Stimulated activated memory B cell treated with anti-CD40 and anti-IgM and Interleukin-4, amounts not matched to agents 10 μg/mL and 1 μg/mL and 100 μg/mL, for 72 hours (primary cell): ENCODE measurements at places on chromosomes 3 and 15.

GRCh38 chr3:128464702-128465101 lies 2.0 kb downstream of the DNAJB8 start:
- no peak for ATAC-seq

DNA sequence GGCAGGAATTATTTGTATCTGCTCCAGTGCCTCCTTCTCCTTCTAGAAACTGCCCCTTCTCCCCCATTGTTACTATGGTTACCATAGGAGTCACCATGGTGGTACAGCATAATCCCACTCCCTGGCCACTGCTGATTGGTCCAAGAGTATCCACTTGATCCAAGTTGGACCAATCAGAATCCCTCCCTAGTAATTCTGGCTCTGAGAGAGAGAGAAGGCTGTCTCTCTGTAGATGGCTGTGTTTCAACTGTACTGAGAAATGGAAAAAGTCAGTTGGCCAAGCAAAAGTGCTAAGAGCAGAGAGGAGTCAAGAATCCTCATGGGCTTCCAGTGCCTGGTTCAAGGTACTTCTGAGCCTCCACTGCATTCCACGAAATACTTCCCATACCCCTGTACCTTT lies 120.6 kb upstream of the SPATA12 start:
- ATAC-seq, result no peak

GRCh38 chr3:197031315-197032285 lies 2.0 kb upstream of the MELTF start:
- ATAC-seq, result peak; percentile 29

DNA sequence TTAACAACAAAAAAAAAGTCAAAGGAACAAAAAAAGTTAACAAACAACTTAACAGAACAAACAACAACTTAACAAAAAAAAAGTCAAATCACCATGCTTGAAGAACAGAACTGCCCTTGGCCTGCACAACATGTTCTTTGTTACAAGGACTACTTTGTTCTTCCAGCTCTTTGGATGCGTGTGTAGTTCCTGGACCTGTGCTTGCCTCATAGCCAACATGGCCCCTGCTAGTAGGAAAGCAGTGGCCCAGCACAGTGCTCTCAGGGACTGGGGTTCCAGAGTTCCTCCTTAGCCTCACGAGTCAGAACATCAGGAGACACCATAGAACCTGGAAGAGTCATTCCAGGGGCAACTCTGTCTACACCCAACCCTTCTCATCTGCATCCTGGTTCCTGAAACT lies 10.9 kb upstream of the STRIT1 start:
- no peak for ATAC-seq

- peak; percentile 61 for ATAC-seq
Observed at GRCh38 chr3:189270248-189270832, 98.6 kb downstream of the TPRG1 start.

- ATAC-seq, result no peak
Observed at GRCh38 chr3:11558411-11558903, 85.3 kb downstream of the VGLL4 start.

- no peak for ATAC-seq
Observed at GRCh38 chr3:178381971-178382448, 154.2 kb upstream of the KCNMB2 start.

DNA sequence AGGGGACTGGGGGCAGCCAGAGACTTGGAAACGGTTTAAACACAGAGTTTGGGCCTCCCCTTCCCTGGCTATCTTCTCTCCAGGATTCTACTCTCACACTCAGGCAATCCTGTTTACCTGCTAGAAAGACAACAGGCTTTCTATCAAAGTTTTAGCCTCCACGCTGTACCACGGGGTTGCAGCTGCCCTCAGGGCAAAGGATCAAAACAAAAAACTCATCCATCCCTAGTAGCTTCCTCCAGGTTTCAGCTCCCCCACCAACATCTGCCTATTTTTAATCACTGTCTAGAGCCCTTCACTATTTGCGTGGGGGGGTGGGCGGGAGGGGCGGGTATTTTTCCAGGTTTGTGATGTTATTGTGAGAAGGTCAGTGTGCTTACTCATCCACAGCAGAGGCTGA lies 286.8 kb upstream of the TRIM42 start:
- no peak for ATAC-seq

DNA sequence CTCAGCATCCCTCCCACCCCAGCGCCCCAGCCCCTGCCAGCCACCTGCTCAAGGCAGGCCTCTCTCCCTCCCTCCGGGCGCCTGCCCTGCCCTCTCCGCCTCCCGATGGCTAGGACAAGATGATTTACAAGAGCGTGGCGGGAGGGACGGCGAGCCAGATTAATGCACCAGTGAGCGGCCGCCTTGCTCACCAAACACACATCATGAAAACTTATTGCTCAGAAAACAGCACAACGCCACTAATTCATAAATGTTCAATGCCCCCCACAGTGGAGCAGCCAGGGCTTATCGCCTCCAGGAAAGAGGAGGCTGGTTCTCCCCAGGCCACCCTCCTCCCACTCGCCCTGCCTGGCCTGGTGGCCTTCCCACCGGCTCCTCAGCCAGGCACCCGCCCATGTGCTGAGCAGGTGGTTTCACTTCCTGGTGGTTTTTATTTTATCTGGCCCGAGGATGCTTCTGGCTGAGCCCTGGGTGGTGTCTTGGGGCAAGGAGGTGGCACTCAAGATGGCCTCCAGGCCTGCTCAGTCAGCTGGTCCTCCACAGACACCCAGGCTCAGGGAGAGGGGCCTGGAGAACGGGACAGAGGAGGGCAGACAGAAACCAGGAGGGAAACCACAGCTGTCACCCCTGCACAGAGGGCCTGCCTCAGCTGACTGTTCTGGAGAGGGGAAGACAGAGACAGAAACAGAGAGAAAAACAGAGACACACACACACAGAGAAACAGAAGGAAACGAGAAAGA lies 284.9 kb downstream of the UACA start:
- ATAC-seq, result peak; percentile 67

GRCh38 chr3:70360979-70361760 lies 48.7 kb upstream of the MDFIC2 start:
- ATAC-seq, result peak; percentile 39

- no peak for ATAC-seq
Observed at GRCh38 chr3:54053211-54053610, 69.1 kb upstream of the CACNA2D3 start.

- no peak for ATAC-seq
Observed at GRCh38 chr15:67013696-67014095, 51.7 kb upstream of the SMAD3 start.

- no peak for ATAC-seq
Observed at GRCh38 chr3:46386205-46386604, 15.5 kb downstream of the CCR5 start.

- no peak for ATAC-seq
Observed at GRCh38 chr3:42129014-42129953, 38.1 kb downstream of the TRAK1 start.

GRCh38 chr3:16066975-16067374 lies 107.5 kb upstream of the GALNT15 start:
- no peak for ATAC-seq

DNA sequence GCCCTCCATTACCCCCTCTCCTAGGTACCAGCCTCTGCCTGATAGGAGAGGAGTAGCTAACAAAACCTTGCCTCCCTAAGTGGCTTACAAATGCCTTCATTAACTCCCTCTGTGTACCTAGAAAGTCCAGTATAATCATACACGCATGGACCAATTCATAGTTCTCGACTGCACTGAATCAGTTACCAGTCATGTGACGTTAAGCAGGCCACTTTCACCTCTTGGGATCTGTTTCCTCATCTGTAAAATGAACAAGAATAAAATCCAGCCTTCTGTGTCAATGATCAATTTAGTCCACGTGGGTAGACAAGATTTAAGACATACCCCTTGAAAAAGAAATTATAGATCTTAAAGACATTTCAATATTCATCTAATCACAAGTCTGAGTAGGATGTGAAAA lies 72.2 kb downstream of the TRIM69 start:
- no peak for ATAC-seq

- ATAC-seq, result no peak
Observed at GRCh38 chr15:85412066-85412465, 31.7 kb downstream of the AKAP13 start.

DNA sequence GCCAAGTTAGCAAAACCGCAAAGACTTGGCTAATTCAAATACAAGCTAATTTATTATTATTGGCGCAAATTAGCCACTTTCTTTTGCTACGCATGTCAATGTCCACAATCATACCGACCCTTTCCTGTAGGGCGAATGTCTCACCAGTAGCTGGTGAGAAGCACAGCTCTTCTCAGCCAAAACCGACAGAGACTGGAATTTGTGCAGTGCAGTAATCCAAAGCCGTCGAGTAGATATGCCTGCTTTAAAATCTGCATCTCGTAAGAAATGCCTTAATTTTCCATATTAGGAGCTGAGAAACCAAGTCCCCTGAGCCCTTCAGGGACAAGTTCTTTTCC lies 614 bp upstream of the MINDY2 start:
- peak; percentile 56 for ATAC-seq

GRCh38 chr3:71104121-71104541 lies 479.4 kb downstream of the FOXP1 start:
- ATAC-seq, result no peak

GRCh38 chr3:142645236-142645793 lies 49.1 kb downstream of the PLS1 start:
- no peak for ATAC-seq

- ATAC-seq, result no peak
Observed at GRCh38 chr3:194959217-194959616, 273.5 kb downstream of the FAM43A start.

- ATAC-seq, result peak; percentile 8
Observed at GRCh38 chr15:93467337-93467736, 378.3 kb upstream of the RGMA start.

GRCh38 chr15:41955100-41955499 lies 17.3 kb downstream of the EHD4 start:
- ATAC-seq, result no peak

- ATAC-seq, result no peak
Observed at GRCh38 chr3:20773320-20773984, 587.4 kb upstream of the SGO1 start.

DNA sequence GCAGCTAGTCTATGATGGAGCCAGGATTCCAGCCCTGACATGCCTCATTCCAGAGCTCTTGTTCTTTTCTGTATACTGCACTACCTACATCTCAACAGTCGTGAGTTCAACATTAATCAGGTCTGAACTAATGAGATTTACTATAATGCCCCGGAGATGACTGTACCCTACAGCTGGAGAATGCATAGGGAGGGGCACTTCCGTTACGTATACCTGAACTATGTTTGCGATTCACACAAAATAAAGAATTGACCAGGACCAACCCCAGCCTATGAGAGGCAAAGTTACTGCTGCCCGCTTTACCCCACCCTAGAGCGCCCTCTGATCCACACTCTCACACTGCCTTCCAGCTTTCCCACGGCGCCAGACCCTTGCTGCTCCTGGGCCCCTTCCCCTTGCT lies 97.0 kb downstream of the IGF2BP2 start:
- ATAC-seq, result no peak

DNA sequence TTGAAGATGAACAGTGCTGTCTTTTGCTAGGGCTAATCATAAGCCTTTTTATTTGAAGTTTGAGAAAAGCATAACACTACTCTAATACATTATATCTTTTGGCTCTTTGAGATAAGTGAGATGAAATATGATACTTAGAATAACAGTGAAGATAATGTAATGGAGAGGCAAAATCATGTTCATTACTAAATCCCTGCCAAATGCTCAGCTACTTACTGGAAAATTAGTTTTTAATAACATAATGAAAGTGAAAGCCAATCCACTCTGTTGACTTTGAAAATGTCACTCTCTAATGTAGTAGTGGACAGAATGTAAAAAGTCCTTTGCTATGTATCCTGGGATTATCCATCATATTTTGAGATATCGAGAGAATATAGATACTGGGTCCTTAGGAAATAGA lies 35.9 kb upstream of the MYH15 start:
- ATAC-seq, result no peak

DNA sequence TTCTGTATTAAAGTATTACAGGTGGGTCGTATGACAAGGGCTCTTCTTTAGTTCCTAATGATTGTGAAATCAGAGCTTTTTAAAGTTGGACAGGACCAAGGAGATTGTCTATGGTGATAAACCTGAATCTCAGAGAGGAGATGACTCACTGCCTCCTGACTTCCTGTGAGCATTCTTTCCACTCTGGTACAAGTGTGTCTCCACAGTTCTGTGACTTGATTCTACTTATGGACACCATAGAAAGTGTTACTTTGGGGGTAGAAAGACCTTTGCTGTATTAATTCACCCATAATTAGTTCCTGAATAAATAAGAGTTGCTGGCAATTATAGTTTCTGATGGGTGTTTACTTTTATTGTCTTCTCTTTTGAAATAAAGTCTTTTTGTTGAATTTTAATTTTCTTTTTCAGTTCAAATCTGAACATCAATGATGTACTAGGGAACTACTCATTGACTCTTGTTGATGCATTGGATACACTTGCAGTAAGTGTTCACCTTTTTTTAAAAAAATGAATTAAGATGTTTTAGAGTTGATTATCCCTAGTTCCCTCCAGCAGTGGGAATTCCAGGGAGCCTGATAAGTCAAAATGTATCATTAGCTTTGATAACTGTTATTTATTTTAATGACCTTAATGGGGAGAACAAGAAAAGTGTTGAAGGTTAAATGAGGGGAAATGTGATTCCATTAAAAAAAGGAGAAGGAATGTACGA lies 7.4 kb downstream of the EDEM1 start:
- no peak for ATAC-seq

GRCh38 chr3:13077431-13078162 lies 4.4 kb upstream of the IQSEC1 start:
- ATAC-seq, result no peak

DNA sequence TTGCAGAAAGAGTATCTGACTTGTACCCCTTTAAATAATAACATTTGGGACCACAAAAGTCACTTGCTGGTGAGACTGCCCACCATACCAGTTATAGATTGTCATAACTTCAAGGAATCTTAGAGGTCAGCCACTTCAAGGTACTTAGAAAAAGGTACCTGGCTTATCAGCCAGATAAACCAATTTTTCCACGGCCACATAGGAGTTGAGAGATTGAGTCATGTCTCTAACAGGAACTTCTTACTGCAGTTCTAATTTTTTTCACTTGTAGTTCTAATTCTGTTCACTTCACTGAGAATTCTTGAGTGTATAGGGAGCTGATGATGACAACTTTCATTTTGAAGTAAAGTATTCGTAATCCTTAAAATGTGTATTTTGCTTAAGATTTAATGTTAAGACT lies 317.1 kb upstream of the CBLB start:
- no peak for ATAC-seq

DNA sequence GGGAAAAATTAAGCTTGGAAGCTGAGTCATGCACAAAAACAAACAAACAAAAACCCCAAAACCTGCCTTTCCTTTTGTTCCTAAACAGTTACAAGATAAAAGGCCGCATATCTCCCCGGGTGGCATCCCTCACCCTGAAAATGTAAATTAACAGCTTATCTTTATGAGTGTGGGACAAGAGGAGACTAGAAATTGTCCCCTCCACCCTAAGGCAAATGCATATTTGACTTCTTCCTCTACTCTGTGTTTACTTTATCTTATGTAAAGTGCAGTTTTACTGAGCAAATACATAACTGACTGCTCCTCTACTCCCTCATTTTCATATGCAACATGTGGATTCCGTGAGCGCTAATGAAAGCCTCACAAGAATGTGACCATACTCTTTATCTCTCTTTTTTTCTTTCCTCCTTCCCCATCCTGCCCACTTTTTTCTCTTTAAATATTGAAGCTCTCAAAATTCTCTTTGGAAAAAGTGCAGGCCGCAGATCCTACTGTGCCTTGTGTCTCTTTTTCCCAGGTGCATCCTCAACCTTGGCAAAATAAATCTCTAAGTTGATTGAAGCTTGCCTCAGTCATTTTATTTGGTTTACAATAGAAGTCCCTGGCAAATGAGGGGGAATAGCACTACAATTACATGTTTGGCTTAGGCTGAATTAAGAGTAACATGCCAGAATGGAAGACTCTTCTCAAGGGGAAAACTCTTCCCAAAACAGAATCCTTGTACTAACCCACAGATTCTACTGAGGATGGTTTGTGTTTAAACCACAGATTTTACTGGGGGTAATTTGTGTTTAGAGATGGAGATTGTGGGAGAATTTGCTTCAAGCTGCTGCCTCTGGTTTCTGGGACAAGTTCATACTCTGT lies 72.7 kb upstream of the WDR72 start:
- no peak for ATAC-seq
